ENCODE measurements at places on chromosomes 5 and 9.
A peak's percentile ranks its signal among the peaks of the same experiment; 100 is the strongest.

GRCh38 chr9:27142299-27142930 is 33.4 kb downstream of the TEK start:
- DNase-seq, result no peak

GRCh38 chr5:93569300-93570160 is 11.5 kb downstream of the NR2F1-AS1 start:
- no peak for DNase-seq

DNA sequence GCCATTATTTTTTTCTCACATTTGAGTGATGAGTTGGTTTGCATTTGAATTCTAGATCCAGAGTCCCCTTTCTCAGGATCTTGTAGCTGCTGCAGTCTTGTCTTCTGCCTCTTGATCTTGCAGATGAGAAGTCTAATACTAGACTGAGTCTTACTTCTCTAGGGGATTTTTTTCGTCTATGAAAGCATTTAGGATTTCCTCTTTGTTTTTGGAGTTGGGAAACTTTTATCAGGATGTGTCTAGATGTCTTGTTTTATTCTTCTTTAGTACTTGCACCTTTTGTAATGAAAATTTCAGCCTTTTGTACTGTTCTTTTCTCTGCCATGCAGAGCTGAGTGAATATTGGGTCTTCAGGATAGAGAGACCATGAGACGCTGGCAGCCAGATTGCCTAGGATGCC is 65.4 kb downstream of the ZNF618 start:
- DNase-seq, result no peak

DNA sequence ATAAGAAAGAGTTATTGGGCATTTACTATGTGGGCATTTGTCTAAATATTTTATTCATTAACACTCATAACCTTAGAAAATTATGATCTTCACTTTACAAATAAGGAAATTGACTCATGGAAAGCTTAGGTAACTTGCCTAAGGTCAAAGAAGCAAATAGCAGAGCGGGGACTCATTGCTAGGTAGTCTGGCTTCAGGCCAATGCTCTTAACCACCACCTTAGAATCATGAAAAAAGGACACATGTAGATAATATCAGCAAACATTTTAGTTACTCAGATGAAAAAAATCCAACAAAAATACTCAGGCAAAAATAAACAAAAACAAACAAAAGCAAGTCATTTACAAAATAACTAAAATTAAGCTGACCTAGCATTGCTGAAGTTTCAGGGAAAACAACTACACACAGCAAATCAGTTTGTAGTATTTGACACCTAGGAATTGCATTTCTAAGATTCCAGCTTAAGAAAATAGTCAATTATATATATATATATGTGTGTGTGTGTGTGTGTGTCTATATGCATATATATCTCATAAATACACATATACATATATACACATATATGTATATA is 166.0 kb downstream of the HMHB1 start:
- no peak for DNase-seq

DNA sequence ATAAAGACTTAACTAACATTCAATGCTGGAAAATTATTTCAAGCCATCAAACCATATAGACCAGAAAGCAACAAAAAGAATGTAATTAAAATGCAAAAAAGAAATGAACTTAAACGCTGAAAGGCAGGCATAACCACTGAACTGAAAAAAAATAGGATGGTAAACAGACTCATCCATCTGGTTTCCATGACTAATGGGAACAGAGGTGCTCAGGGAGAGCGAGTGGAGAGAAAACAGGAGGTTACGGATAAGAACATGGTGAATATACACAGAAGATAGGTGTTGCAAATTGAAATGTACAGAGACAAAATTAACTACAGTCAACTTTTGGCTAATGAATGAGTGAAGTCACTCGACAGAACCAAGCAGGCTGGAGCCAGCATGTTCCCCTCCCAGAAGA is 43.5 kb upstream of the RNF38 start:
- DNase-seq, result no peak

DNA sequence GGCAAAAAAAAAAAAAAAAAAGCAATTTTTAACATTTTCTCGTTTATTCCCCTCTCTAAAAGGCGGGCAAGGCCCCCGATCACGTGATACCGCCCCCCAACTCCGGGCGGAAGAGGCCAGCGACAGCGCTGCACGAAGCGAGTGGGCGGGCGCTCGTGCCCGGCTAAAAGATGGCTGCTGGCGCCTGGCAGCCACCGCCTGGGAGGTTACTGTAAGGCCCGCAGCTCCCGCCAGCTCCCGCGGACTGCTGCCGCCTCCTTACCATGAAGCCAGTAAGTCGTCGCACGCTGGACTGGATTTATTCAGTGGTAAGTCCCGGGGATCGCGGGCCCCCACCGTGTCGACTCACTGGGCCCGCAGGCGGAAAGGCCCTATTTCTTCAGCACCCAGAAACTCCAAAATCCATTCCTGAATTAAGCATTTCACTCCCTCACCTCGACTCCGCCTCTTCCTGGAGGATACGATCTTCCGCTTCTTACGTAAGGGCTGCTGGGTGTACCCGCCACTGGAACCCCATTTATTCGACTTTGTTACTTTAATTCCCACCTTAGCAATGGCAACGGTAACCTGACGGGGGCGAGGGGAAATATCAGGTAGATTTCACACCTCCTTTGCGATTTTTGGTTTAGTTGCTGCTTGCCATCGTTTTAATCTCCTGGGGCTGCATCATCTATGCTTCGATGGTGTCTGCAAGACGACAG is at the start of the genes SMIM27 and TOPORS:
Gene SMIM27 (plus strand): TSS at position 156 of the 701 bp plus-strand sequence. CDS start 108 bp downstream, at position 264.
Gene TOPORS (minus strand): TSS at position 415 of the 701 bp plus-strand sequence. CDS start 150 bp downstream, at position 265.
- DNase-seq, result peak; percentile 82

GRCh38 chr5:79235261-79235633 is 684 bp upstream of the JMY start:
- DNase-seq, result no peak

DNA sequence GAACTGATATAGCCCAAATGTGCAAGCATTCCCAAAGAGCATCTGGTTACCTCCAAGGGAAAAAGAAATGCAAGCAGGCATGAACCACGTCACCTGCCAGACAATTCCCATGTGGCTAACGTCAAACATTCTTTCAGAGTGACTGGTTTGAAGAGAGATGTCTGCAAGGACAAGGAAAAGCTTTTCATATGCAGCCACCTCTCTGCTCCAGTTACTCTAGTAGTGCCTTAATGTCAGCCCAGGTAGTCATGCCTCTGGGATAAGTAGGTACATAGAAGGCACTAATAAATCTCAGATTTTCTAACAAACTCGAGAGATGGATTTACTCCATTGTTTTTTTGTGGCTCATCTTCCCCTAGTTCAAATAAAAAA is 96.8 kb upstream of the IFNK start:
- DNase-seq, result no peak

- DNase-seq, result no peak
Observed at GRCh38 chr5:152092580-152092979, 167.9 kb upstream of the GLRA1 start.

DNA sequence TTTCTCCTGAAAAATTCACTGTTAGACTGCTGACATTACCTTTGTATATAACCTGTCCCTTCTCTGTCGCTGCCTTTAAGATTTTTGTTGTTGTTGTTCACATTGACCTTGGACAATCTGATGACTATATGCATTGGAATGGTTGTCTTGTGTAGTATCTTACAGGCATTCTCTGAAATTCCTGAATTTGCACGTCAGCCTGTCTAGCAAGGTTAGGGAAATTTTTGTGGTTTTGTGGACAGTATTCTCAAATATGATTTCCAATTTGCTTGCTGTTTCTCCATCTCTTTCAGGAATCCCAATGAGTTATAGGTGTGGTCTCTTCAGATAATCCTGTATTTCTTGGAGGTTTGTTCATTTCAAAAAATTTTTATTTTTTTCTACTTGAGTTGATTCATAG is 140.8 kb downstream of the PRR16 start:
- no peak for DNase-seq

- DNase-seq, result no peak
Observed at GRCh38 chr5:132677682-132678400, 4.1 kb downstream of the IL4 start.

GRCh38 chr9:5305741-5306140 is 1.2 kb upstream of the RLN2 start:
- no peak for DNase-seq

DNA sequence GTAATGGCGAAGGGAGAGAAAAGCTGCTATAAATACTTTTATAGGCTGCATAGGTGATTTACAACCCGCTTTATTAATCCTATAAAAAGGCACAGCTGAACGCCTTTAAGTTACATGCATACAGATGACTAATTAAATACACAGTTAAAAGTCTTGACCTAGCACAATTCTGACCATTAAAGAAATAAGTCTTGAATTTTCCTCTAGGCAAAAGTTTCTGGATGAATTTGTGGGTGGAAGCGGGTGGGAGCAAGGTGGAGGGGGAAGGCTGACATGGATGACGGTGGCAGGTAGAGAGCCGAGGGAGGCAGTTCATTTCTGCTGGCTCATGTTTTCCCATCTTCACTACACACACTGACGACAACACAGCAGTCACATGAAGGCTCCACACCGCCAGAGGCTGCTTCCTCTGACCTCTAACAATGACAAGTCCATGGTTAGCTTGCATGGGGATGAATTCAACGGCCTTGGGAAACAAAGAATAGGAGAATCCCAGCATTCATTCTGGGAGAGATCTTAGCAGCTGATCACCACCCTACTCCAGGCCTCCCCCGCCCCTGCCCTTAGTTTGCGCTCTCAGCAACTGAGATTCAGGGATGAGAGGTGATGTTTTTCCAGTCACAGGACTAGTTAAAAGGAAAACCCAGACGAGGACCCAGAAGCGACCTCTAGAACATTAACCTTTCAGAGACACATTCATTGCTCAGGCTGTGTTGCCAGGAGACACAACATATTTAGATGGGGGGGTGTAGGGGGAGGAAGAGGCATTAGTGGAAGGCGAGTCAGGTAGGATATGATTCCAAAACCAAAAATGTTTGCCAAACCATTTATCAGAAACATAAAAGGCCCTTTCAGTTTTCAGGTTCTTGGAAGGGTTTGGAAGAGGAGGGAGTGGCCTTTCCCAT is 329.3 kb downstream of the PIK3R1 start:
- DNase-seq, result no peak

- DNase-seq, result no peak
Observed at GRCh38 chr5:72884892-72885291, 68.4 kb downstream of the TNPO1 start.

GRCh38 chr5:150574818-150575547 is 65.5 kb upstream of the SYNPO start:
- DNase-seq, result no peak

DNA sequence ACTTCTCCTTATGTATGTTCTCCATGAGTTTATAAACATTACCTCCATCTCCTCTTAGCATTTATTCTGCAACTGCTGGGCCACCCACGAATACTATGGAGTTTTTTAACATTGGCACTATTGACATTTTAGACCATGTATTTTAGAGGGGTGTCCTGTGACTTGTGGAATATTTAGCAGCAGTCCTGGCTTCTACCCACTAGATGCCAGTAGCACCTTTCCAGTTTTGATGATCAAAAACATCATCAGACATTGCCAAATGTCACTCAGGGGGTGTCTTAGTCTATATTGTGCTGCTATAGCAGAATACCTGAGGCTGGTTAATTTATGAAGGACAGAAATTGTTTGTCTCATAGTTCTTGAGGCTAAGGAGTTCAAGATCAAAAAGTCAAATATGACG is 187.5 kb upstream of the RORB start:
- DNase-seq, result no peak

- DNase-seq, result no peak
Observed at GRCh38 chr5:168995024-168995423, 305.9 kb downstream of the SLIT3 start.
